ENCODE measurements at places on chromosomes 6 and 20. TPM values are rescaled to one million over a fixed set of nuclear protein-coding genes. Genes with fewer than 3 reads are reported as not detected.
A peak's percentile ranks its signal among the peaks of the same experiment; 100 is the strongest.

MLN gene
- total RNA-seq, result 0.39 TPM

BMP5 gene
- 34.5 TPM for total RNA-seq

DNA sequence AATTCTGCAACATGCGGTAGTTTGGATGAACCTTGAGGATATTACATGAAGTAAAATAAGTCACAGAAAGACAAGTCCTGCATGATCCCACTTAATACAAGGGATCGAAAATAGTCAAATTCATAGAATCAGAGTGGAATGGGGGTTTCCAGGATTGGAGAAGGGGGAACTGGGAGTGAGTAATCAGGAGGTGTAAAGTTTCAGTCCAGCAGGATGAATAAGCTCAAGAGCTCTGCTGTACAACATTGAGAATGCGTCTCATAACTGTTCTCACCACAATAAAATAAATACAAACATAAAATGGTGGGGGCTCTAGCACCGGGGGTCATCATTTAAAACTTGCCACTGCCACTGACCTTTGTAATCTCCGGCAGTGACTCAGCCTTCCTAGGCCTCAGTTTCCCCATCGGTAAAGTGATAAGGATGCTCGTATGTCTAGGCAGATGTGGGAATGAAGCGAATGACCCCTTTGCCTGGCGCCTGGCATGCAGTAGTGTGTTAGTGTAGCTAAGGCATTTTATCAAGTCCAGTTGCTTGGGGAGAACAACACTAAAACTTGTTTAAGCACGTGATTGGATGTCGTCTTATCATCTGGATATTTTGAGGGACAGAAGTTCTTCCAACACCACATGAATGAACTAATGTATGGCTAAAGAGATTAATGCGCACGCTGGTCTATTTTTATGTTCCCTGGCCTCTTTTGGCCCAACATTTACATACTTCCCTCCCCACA lies 421.1 kb downstream of the QKI start:
- DNase-seq, result no peak

GRCh38 chr6:160412993-160413392 lies 64.8 kb downstream of the SLC22A3 start:
- DNase-seq, result no peak

GRCh38 chr6:19535351-19535750 lies 301.8 kb upstream of the ID4 start:
- peak; percentile 29 for DNase-seq

DNA sequence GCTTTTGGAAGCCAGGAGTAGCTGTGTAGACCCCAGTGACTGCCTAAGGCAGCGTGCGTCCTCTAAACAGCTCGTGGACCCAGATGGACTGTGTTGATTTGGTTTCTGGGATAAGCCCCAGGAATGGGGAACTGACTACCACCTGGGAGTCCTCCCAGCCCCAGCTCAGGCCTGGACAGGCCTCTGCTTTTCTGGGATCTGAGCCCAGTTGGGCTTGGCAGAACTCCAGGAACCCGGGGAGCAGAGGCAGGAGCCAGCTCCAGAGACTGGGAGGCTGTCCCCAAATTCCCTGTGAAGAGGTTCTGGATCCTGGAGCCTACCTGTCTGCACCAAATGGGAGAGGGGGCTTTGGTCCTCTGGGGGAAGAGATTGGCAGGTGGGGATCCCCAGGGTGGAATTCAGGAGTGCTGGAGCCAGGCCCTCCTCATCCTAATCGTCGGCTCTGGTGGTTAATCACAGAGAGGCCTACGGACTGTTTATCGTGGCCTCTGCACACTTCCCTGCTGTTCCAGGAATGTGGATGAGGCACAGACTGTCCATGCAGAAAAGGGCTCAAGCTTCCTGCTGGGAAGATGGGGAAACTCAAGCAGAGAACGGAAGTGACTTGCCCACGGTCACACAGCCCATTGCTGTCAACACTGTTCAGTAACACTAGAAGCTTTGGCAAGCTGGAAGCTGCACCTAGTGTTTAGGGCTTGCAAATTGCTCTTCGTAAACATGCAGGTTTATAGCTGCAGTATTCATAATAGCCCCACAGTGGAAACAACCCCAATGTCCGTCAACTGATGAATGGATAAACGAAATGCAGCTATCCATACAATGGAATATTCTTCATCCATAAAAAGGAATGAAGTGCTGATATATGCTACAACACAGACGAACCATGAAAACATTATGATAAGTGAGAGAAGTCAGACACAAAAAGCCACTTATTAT lies 100.6 kb downstream of the KCNB1 start:
- DNase-seq, result peak; percentile 90

All from spinal cord (tissue), 10 donors.